ENCODE measurements at places on chromosomes 4 and X.
A peak's percentile ranks its signal among the peaks of the same experiment; 100 is the strongest.

DNA sequence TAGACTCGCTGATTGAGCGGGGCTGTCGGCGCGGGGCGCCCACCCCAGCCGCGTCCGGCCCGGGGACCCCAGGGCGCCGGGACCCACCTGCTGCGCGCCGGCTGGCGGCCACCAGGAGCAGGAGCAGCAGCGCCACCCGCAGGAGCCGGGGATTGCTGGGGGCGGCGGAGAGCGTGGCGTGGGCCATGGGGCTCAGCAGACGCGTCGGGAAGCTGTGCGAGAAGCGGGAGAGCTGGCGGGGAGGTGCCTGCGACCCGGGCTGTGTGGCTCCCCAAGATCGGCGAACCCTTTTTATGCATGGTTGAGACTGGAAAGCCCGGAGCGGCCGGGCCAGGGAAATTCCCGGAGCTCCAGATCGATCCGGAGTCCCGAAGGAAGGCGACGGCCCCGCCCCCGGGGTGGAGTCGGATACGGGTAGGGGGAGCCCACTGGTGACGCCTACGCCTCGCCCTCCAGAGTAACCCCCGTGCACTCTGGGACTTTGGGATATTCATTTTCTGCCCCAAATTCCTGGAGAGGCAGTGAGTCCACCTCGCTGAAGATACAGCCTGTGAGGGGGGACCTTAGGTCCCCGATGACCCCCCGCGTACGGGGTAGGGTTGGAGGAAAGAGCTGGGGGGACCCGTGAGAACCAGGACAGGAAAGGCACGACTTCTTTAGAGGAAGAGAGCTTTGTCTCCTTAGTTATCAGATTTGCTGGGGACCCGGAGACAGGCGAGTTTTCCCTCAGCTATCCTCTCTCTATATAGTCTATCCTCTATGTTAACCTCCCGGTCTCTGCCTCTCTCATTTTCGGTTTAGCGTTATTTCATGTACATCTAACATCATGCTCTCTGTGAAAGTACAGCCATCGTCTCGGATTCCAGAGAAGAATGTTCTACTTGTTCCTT, at the start of gene CXCL3:
CXCL3 (minus strand) TSS at position 265 of the 890 bp plus-strand sequence; CDS start at position 187, 78 bp downstream.
- peak within 1 kb of the TSS; percentile 84 for H3K4me3 ChIP-seq
- peaks cover 14% of the 10 kb centered on the region for H3K4me1 ChIP-seq
- H3K27me3 ChIP-seq = peaks cover 42% of the 10 kb centered on the region
- no peaks in the 10 kb centered on the region for H3K36me3 ChIP-seq
- no peak within 1 kb of the TSS for H3K27ac ChIP-seq

DNA sequence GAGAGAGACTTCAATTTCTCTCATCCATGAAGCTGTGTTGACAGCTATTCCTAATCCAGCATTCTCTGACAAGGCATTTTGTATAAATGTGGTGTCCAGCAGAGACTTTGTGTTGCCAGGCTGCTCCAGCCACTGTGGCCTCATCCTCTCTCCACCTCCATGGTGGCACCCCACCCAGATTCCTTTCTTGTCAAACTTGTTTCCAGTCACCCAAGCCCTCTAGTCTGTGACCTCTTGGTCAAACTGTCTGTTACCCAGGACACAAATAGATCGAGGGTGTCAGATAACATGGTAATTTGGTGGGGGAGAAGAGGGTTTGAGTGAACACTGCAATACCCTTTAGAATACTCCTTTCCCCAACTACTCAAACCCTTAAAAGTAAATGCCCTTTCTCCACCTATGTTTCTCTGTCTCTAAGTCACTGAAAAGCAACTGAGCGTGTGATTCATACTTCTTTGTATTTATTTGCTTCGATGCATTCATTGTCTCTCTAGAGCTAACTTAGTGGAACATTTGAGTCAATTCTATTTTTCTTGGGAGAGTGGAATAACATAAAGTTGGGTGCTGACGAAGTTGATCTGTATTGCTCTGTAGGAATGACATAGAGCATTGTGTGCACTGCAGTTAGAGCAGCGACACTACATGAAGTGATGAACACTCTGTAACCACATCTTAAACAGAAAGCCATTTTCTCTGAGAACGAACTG, 13.7 kb downstream of the PITX2 start:
- no peaks in the 10 kb centered on the region for H3K4me1 ChIP-seq
- peaks cover 41% of the 10 kb centered on the region for H3K27me3 ChIP-seq
- no peaks in the 10 kb centered on the region for H3K36me3 ChIP-seq

DNA sequence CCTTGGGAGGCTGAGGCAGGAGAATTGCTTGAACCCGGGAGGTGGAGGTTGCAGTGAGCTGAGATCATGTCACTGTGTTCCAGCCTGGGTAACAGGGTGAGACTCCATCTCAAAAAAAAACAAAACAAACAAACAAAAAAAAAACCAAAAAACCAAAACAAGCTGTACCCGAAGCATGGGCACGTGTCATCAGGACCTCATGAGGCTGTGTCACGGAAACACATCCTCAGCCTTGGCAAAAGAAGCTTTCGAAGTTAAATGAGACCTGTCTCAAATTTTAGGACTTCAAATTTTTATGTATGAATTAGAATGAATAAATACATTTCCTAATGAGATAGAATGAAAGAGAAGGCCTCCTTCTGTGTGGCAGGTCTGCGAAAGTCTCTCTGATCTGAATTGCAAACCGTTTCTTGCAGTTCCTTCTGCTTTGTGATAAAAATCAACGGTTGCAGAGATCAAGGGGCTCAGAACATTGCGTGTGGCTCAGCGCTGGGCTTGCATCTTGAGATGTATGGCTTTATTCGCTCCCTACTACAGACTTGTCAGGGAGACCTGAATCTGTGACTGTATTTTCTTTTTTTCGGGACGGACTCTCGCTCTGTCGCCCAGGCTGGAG, 19.5 kb upstream of the CRLF2 start:
- H3K4me1 ChIP-seq = no peaks in the 10 kb centered on the region
- no peak for DNase-seq
- no peaks in the 10 kb centered on the region for H3K36me3 ChIP-seq
- no peaks in the 10 kb centered on the region for H3K27me3 ChIP-seq
- no peak overlapping the region for H3K27ac ChIP-seq
- no peak overlapping the region for H3K4me3 ChIP-seq

- H3K4me1 ChIP-seq = no peaks in the 10 kb centered on the region
- H3K27me3 ChIP-seq = peaks cover 10% of the 10 kb centered on the region
- no peaks in the 10 kb centered on the region for H3K36me3 ChIP-seq
- H3K4me3 ChIP-seq = no peak overlapping the region
These were observed 7.3 kb upstream of the TMEM185A start for GRCh38 chrX:149638860-149639259.

GRCh38 chr4:2671267-2671895, 84.8 kb downstream of the TNIP2 start:
- peaks cover 54% of the 10 kb centered on the region for H3K36me3 ChIP-seq
- no peak for DNase-seq
- H3K27ac ChIP-seq = peak overlapping the region; percentile 27
- H3K4me1 ChIP-seq = peaks cover 52% of the 10 kb centered on the region

DNA sequence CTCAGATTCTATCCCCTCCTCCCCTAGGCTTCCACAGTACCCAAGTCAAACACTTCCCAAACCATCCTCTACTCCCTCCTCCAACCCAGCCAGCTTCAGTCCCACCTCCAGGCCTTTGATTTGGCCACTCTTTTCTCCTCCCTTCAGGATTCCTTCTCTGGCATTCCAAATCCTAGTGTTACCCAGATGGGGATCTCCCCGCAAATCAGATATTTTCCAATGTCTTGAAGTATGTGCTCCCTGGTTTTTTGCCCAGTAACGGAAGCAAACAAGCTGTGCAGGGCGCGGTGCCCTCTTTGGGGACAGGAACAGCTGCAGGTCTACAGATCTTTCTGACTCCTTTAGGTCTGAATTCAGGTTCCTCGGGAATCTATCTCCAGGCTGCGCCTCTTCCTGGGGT, 2.2 kb upstream of the SYN1 start:
- H3K27me3 ChIP-seq = peaks cover 23% of the 10 kb centered on the region
- peaks cover 19% of the 10 kb centered on the region for H3K4me1 ChIP-seq
- H3K27ac ChIP-seq = no peak overlapping the region

DNA sequence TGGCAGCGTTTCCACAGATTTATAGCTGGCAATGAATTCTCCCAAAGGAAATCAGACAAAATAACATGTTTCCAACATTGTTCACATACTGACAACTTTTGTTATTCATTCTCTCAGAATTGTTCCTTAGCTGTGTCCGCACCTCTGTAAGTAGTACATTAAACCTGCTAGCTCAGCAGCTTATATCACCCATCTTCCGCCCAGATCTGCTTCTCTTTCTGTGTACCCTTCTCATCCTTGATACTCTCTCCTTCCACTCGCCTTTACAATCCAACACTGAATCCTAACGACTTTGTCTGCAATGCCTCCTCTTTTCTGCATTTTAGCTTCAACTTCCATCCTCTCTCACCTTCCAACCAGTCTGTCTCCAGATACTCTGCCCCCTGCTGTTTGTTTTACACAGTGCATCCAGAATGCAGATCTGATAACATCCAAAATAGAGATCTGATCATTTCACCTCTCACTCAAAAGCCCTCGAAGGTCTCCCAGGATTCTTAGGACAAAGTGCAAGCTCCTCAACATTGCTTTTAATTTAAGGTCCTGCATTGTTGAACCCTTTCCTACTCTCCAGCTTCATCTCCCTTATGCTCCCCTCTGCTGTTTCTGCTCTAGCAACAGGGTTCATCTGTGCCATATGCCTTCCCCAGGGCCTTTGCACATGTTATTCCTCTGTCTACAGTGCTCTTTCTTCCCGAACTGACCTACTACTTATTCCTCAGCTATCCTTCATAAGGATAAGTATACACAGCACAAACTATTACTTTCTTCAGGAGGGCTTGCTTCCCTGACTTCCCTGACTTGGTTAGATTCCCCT, 67.3 kb upstream of the VBP1 start:
- peak; percentile 11 for DNase-seq
- H3K4me3 ChIP-seq = no peak overlapping the region
- H3K36me3 ChIP-seq = no peaks in the 10 kb centered on the region
- peaks cover 5% of the 10 kb centered on the region for H3K27me3 ChIP-seq

DNA sequence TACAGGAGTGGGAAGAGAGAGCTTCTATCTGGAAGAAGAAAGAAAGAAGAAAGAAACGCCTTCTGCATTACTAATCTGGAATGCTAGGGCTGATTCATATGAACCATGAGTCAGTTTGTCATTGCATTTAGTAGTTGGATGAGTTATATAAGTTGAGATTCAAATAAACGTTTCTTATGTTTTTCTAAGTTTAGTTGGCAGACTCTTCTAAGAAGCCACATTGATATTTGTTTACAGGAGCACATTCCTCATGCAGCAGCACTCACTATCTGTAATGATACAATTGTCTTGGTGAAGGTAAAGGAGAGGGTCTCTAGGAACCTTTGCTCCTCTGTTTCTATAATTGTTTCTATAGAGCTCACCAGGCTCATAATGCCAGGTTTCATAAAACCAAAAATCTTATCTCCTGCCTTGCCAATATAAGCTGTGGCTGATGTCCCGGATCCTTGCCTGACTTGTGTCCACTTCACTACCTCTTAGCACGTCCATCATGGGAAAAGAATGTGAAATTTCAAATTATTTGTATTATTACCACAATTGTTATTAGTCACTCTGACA, 39.5 kb downstream of the HOPX start:
- DNase-seq = no peak
- H3K4me3 ChIP-seq = no peak overlapping the region
- H3K4me1 ChIP-seq = peaks cover 40% of the 10 kb centered on the region
- peaks cover 7% of the 10 kb centered on the region for H3K36me3 ChIP-seq

GRCh38 chrX:94600077-94600476, 926.1 kb downstream of the FAM133A start:
- DNase-seq = no peak
- H3K27me3 ChIP-seq = no peaks in the 10 kb centered on the region
- no peaks in the 10 kb centered on the region for H3K4me1 ChIP-seq
- no peak overlapping the region for H3K27ac ChIP-seq
- no peaks in the 10 kb centered on the region for H3K36me3 ChIP-seq

DNA sequence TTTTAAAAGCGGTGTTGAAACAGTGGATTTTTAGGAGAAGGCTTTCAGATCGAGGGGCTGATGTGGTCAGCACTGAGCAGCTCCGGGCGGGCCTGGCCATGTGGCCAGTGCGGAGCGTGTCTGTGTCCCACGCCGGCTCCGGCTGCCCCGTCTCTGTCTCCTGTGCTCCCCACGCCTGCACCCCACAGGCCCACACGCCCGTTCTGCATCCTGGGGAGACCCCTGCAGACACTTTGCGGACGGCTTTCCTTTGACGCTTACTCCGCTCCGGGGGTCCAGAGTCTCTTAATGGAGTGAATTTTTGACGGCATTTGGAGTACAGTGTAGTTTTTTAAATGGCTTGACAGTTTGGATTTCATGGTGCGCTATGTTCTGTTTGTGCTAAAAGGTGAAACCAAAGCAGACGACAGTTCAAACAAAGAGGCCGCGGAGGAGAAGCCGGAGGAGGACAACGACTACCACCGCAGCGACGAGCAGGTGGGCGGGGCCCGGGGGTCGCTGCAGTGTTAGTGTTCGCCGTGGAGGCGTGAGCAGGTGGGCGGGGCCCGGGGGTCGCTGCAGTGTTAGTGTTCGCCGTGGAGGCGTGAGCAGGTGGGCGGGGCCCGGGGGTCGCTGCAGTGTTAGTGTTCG, 38.7 kb downstream of the PCGF3 start:
- peaks cover 12% of the 10 kb centered on the region for H3K36me3 ChIP-seq
- H3K27me3 ChIP-seq = no peaks in the 10 kb centered on the region
- H3K27ac ChIP-seq = no peak overlapping the region
- H3K4me3 ChIP-seq = no peak overlapping the region
- H3K4me1 ChIP-seq = no peaks in the 10 kb centered on the region

- no peak overlapping the region for H3K4me3 ChIP-seq
- H3K36me3 ChIP-seq = no peaks in the 10 kb centered on the region
- no peak for DNase-seq
- no peak overlapping the region for H3K27ac ChIP-seq
These were observed 35.6 kb downstream of the GEMIN8 start for GRCh38 chrX:13994104-13994503.

GRCh38 chr4:88018466-88018865, 11.0 kb downstream of the PKD2 start:
- no peaks in the 10 kb centered on the region for H3K27me3 ChIP-seq
- peaks cover 6% of the 10 kb centered on the region for H3K4me1 ChIP-seq
- H3K4me3 ChIP-seq = no peak overlapping the region
- H3K27ac ChIP-seq = no peak overlapping the region

GRCh38 chrX:24732766-24733500, 39.2 kb downstream of the POLA1 start:
- H3K4me1 ChIP-seq = no peaks in the 10 kb centered on the region
- no peak for DNase-seq
- no peaks in the 10 kb centered on the region for H3K27me3 ChIP-seq
- H3K36me3 ChIP-seq = peaks cover 9% of the 10 kb centered on the region
- no peak overlapping the region for H3K4me3 ChIP-seq

- peaks cover 4% of the 10 kb centered on the region for H3K27me3 ChIP-seq
- no peaks in the 10 kb centered on the region for H3K36me3 ChIP-seq
- H3K4me1 ChIP-seq = peaks cover 13% of the 10 kb centered on the region
- peak; percentile 6 for DNase-seq
- H3K27ac ChIP-seq = peak overlapping the region; percentile 61
These were observed 806 bp upstream of the CD99L2 start for GRCh38 chrX:150899191-150899757.

DNA sequence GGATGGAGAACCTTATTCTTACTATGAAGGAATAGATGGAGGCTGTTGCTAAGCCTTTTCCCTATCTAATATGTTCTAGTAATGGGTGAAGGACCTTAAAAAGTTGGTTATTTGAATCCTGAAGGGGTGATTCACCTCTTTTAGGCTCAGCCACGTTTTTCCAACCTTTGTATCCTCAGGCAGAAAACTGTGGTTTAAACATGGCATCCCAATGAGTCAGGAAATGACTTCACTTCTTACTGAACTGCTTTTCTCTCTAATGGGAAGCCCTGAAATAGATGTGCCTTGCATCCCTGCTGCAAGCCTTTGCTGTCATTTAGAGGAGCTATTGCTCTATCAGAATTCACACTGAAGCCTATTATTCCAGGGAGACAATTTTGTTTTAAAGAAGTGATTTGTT, 191.0 kb upstream of the ARX start:
- no peak for DNase-seq
- H3K36me3 ChIP-seq = no peaks in the 10 kb centered on the region
- H3K27ac ChIP-seq = no peak overlapping the region
- H3K4me3 ChIP-seq = no peak overlapping the region
- H3K27me3 ChIP-seq = no peaks in the 10 kb centered on the region

All from activated T-helper 1 cell treated with anti-CD3 and anti-CD28 coated beads, Interleukin-12 subunit alpha, Interleukin-12 subunit beta, Interleukin-2, Interleukin-4 antibody, amounts not matched to agents 30 ng/mL and 10 ng/mL and 1 ng/mL, durations not matched to agents 14 hours and 24 hours and 36 hours (primary cell).